ENCODE measurements at places on chromosomes 11 and 22.
A peak's percentile ranks its signal among the peaks of the same experiment; 100 is the strongest.

- DNase-seq = no peak
Observed at GRCh38 chr11:12085371-12086251, 24.8 kb upstream of the MICAL2 start.

- no peak for DNase-seq
Observed at GRCh38 chr11:10247011-10247410, 47.0 kb downstream of the SBF2 start.

DNA sequence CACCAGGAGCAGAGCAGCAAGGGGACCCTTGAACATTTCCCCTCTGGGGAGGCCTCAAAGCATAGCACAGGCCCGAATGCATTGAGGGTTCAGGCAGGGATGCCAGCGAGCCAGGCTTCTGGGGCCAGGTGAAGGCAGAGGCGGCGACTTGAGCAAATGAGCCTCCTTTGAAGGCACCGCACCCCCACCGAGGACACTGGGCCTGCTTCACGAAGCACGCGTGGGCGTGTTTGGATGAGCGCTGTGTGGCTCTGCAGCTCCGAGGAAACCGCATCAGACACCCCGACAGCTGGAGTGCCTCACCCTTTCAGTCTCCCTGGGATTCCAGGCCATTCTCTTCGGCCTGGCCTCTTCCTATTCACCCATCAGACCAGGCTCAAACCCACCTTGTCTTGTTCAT, 301.8 kb downstream of the NTM start:
- no peak for DNase-seq

GRCh38 chr11:105799728-105800462, 190.0 kb downstream of the GRIA4 start:
- no peak for DNase-seq

DNA sequence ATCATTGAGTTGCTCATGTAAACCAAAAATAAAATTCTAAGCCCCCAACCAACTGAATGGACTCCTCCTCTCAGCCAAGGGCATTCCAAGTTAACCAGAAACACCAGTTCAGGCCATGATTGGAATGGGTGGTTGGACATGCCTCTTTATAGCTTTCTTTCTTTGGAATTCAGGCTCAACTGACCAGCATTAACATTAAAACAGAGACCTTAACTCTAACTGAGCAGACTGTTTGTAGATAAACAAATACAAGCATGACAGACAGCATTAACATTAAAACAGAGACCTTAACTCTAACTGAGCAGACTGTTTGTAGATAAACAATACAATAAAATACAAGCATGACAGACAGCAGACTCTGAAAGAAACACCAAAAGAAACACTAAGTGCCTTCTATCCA, 278.2 kb downstream of the DLG2 start:
- no peak for DNase-seq

GRCh38 chr11:122656631-122657101, 1.1 kb downstream of the UBASH3B start:
- DNase-seq = peak; percentile 79

GRCh38 chr22:40352763-40353162, 6.5 kb downstream of the ADSL start:
- no peak for DNase-seq

DNA sequence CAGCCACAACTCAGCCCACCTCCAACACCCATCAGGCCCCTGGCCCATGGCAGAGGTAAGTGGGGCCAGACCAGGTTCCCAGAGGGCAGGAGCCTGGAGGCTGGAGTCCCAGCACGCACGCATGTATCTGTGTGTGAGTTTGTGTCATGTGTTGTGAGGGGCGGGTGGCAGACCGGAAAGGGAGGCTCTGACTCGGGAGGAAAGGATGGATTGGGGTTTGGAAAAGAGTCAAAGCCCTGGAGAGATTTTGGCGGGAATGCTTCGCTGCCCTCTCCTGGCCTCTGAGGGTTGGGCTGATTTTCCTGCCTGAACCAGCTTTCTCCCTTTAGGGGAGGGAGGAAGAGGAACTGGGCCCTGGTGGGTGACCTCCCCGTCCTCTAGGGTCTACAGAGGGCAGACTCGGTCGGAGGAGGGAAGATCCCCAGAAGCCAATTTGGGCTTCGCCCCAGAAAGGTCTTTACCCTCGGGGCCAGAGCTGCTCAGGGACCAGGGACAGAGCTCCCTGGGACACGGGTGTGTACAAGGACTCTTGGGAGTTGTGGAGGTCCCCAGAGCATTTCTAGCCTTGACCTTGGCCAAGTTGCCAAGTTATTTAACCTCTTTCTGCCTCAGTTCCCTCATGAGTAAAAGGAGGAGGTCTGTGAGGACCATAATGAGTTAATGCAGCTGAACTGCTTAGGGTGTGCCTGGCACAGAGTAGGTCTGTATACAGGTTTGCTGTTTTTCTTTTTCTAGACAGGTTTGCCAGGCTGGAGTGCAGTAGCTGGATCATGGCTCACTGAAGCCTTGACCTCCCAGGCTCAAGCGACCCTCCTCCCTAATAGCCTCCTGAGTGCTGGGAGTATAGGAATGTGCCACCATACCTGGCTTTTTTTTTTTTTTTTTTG, 6.9 kb downstream of the C11orf68 start:
- DNase-seq = peak; percentile 37

- DNase-seq = no peak
Observed at GRCh38 chr11:120339394-120339890, 3.2 kb downstream of the ARHGEF12 start.

- DNase-seq = no peak
Observed at GRCh38 chr22:19805821-19806212, 45.2 kb downstream of the TBX1 start.
